ENCODE measurements at places on chromosomes 5 and 9.

GRCh38 chr5:140111011-140111858 lies 2.7 kb upstream of the PURA start:
- DNase-seq, result no peak

- DNase-seq, result no peak
Observed at GRCh38 chr9:113619491-113620376, 156.2 kb downstream of the RGS3 start.

- DNase-seq, result peak; percentile 78
Observed at GRCh38 chr5:124746916-124747790, 714 bp upstream of the ZNF608 start.

DNA sequence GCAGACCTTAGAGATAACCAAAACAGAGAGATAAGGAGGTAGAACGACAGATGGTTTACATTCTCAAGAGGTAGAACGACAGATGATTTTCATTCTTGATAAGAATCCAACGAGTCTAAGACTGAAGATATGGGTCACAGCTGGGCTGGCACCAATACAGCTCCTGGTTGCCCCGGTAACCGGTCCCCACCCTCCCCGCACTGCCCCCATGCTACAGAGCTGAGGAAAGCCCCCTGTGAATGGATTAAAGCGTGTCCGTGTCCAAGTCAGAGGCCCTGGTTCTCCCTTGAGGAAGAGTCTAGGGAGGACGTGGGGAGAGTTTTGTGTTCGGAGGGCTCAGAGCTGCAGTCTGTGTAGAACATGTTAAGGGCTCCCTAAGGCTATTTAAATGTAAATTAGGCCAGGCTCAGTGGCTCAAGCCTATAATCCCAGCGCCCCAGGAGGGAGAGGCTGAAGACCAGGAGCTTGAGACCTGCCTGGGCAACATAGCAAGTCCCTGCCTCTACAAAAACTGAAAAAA lies 8.1 kb downstream of the IDNK start:
- no peak for DNase-seq

GRCh38 chr5:112628214-112628980 lies 109.3 kb upstream of the APC start:
- no peak for DNase-seq

DNA sequence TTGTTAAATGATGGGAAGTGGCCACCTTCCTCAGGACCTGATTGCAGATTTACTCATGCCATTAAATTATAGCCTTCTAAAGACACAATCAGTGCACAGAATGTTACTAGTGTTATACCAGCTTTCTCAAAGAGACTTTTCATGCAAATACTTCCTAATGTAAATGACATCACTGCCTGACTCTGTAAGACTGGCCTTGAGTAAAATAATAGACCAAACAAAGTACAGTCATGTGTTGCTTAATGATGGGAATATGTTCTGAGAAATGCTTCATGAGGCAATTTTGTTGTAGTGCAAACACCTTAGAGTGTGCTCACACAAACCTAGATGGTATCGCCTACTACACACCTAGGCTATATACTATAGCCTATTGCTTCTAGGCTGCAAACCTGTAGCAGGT lies 17.0 kb upstream of the C1QTNF3 start:
- no peak for DNase-seq
